Occipital lobe (tissue), 3 donors: ENCODE measurements at places on chromosomes 12 and 14. TPM values are rescaled to one million over a fixed set of nuclear protein-coding genes. Genes with fewer than 3 reads are reported as not detected.

GRCh38 chr12:57216014-57216911 is at the start of gene NXPH4:
Gene NXPH4 (plus strand): TSS chr12:57216794. CDS start chr12:57216970, 176 bp downstream.
- DNase-seq, result no peak

DNA sequence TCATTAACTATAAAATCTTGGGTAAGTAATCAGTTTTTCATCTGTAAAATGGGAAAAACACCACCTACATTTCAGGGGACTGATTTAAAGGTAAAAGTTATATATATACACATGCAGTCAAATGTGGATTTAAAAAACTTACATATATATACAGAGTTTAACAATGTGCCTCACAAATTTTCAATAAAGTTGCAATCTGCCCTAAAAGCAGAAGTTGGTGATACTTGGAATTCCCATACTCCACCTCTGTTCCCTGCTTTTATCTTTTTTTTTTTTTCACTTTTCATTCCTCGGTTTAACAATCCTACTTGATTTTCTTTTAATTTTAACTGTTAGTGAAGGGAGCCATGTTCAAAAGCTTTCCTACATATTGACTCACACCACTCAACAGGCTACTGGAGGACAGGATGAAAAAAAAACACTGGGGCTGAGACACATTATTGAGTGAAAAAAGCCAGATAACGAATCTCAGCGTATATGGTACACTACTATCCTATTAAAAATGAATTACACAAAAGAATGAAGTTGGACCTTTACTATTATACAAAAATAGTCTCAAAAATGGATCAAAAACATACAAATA is 24.3 kb downstream of the SPPL3 start:
- DNase-seq, result no peak

GRCh38 chr12:101010896-101011295 is 199.1 kb downstream of the SLC5A8 start:
- no peak for DNase-seq

- DNase-seq, result no peak
Measured at GRCh38 chr12:53004582-53004981, 1.7 kb upstream of the EIF4B start.

DNA sequence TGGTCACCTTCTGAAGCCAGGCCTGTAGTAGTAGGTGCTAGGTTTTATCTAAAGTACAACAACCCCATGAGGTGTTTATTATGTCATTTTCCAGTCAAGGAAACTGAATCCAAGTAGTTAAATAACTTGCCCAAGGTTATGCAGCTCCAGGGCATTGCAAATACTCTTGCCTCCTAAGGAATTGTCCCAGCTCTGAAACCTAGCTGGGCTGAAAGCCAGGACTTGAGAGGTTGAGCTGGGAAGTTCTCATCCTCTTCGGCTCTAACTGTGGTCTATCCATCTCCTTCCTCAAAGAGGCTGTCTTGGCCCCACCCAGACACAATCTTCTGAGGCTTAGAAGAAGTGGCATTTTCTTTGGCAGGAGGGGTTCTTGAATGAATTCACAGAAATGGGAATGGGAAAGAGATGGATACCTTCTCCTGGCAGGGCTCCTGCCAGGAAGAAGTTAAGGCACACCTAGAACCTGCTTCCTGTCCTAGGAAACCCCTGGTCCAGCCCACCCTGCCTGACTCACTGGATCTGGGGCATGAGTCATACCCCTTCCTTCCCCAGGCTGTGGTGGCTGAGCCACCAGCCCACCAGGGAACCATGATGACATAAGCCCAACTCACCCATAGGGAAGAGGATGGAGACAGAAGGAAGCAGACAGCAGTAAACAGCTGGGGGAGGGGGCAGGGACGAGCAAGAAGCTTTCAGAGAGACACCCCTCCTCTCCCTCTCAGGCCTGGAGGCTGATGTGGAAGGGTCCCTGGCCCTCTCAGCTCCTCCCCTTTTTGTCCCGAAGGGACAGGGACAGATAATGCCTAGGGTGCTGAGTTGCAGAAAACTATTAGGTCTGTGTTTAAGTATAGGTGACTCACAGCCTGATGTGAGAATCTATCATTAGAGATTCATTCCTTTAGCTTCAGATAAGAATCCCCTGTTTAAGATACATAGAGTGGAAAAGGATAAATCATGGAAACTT is 2.1 kb upstream of the PLEK2 start:
- no peak for DNase-seq

DNA sequence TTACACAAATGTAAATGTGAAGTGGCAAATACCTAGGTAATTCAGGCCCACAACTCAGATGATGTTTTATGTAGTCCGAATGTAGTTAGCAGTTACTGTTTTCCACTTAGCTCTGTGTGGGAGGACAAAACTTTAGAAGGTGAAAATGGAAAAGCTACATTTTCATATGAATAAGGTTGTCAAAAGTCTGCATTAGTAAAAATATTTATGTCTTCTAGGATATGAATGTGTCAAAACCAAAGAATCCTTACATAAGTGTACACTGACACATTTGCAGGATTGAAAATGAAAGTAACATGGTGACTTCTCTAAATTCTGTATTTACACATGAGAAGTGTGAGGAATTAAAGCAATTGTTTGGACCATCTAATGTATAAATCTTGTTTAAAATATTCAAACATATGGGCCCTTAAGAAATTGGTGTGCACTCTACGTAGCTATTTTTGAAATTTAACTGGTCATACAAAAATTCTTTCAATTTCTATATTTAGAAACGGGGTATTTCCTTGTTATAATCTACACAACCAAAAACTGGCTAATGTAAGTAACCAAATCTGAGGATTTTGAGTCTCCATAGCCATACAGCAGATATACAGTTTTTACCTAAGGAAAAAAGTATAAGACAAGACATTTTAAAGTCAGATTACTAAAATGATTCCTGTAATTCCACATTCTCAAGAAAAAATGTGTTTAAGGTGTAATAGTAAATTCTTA is 5.4 kb downstream of the CDKN1B start:
- no peak for DNase-seq

DNA sequence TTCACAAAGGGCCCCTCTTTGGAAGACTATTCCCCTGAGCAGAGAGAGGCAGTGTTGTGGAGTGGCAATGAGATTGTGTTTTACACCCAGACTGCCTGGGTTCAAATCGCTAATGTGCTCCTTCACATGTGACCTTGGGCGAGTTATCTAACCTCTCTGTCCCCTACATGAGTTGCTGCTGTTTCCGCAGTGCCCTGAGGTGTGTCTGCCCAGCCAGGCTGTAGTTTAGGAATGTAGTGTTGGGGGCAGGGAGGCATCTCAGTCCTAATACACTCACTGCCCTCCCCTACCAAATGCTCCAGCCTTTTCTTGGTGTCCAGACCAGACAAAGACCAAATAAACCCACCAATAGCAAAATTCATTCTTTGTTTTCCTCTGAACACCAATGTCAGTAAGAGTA is 78.6 kb downstream of the SLC24A4 start:
- DNase-seq, result no peak

DNA sequence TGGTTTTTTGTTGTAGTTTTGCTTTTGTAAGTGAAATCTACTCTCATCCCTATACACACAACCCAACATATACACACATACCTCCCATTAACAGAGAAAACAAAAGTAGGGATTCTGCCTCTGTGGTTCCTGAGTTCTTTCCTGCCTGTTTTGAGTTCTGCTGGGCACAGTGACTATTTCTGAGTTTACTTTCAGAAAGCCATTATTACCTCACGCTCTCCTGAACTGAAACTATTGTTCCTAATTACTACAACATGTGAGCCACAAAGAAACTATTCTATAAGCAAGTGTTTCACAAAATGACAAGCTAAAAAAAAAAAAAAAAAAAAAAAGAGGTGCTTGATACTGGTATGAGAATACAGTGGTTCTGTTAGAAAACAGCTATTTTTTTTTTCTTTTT is 110.9 kb downstream of the ALG10B start:
- DNase-seq, result no peak

DNA sequence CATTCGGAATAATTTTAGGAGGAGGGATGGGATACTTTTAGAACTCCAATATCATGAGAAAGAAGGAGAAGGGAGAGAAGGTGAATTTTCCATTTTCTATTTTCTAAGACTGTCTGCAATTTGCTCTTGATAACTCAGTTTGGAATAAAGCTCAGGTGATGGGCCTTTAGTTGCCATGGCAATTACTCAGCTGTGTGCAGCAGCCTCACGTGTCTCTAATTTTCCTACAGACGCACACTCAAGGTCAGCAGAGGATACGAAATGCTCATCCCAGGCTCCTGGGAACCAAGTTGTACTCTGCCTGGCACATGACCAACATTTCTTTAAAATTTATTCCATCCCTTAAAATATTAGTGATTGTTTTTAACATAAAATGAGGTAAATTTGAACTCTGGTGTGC is 76.7 kb downstream of the TTC8 start:
- no peak for DNase-seq

DNA sequence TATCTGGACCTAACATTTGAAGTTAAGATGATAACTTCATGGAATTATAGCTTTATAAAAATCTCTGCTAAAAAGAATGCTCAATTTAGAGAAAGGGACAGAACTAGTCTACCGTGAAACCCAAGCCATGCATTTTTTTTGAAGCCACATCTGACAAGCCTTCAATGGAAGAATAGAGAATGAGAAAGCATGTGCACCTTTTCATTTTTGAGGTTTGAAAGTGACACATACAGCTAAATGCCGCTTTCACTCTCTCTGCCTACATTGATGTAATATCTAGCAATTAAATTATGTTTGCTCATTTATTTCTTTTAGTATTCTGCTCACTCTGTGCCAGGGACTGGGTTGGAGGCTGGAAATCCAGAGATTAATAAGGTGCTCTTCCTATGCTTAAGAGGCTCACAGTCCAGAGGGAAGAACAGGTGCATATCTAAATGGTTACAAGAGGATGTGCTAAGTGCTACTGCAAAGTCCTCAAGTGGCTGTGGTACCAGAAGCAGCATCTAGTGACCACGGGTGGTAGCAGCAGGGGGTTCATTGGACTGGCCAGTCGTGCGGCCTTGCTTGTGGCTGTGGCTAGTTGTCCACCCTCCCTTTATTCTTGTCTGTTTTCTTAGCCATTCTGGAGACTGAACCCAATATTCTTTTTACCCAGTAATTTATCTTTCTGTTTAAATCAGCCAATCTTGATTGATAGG is 60.4 kb downstream of the PPP1R36 start:
- no peak for DNase-seq

- no peak for DNase-seq
Measured at GRCh38 chr12:44873898-44874297, 2.2 kb downstream of the NELL2 start.

DNA sequence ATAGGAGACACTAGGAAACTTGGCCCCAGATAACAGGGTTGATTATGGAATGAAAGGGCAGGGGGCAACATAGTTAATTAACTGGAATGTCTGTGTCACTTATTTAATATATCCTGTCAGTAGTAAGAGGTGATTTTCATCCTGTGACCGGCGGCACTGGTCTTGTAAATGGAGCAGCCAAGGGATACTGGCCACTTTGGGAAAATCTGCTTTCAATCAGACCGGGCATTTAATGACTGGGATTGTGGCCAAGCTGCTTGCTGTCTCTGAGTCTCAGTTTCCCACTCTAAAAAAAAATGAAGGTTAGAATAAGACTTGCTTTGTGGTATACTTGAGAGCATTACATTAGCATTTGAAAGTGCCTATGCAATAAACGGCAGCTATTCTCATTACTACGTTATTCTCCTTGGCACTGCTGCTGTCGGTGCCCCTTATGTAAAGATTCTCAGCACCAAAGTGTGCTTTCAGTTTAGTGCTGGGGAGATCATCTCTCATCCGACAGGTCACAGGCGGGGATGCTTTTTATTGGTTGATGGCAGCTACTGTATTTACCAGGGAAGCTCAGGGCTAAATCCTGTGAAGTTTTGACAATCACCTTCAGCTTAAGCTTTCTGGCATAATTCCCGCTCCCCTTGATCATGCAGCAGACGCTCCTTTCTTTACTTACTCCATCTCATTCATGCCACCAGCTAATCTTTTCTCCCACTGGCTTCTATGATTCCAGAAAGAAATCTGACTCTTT is 162.1 kb downstream of the ESRRB start:
- no peak for DNase-seq

DNA sequence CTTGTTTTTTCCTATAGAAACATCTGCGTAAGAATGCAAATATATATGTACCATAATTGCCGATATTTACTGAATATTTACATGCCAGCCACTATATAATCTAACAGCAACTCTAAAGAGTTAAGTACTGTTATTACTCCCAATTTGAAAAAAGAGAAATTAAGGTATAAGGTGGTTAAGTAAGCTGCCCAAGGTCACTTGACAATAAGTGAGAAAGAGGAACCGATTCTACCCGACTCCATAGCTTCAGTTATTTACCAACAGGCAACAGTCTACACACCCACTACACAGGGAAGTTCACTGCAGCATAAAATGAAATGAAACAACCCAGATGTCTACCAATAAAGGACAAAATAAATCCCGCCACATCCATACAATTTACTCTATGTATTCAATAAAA is 1.1 kb downstream of the MIS18BP1 start:
- no peak for DNase-seq

DNA sequence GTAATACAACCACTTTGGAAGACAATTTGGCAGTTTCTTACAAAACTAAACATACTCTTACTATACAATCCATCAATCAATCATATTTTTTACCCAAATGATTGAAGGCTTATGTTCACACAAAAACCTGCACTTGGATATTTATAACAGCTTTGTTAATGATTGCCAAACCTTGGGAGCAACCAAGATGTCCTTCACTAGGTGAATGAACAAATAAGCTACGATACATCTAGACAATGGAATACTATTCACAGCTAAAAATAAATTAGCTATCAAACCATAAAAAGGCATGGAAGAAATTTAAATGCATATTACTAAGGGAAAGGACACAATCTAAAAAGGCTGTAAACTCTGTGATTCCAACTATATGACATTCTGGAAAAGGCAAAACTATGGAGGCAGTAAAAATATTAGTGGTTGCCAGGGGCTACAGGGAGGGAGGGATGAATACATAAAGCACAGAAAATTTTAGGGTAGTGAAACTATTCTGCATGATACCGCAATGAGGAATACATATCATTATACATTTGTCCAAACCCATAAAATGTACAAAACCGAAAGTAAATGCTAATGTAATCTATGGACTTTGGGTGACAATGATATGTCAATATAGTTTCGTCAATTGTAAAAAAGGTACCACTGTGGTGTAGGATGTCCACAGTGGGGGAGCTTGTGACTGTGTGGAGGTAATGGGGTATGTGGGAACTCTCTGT is 70.5 kb downstream of the GPR65 start:
- DNase-seq, result no peak

GRCh38 chr14:36738269-36738668 is 76.6 kb downstream of the PAX9 start:
- DNase-seq, result no peak

GRCh38 chr14:94138251-94138650 is 8.8 kb upstream of the IFI27L2 start:
- DNase-seq, result no peak

Gene LGR5
- not detected for total RNA-seq

Gene KRT80
- total RNA-seq, result not detected

Gene DPPA3
- total RNA-seq, result not detected

Gene PTGER2
- total RNA-seq, result not detected

Gene ASPG
- total RNA-seq, result 0.94 TPM

Gene ARMH4
- 99.4 TPM for total RNA-seq

Gene GALNT9
- total RNA-seq, result 1.4 TPM

Gene KRT2
- not detected for total RNA-seq

Gene ATL1
- total RNA-seq, result 99.8 TPM

Gene BMAL2
- total RNA-seq, result 62.2 TPM

Gene B4GALNT1
- 45.2 TPM for total RNA-seq

Gene TEX22
- 0.31 TPM for total RNA-seq

Gene GZMB
- not detected for total RNA-seq

Gene BBOF1
- total RNA-seq, result 8.9 TPM
